Memory B cell (primary cell): ENCODE measurements at places on chromosomes 2 and 18.

DNA sequence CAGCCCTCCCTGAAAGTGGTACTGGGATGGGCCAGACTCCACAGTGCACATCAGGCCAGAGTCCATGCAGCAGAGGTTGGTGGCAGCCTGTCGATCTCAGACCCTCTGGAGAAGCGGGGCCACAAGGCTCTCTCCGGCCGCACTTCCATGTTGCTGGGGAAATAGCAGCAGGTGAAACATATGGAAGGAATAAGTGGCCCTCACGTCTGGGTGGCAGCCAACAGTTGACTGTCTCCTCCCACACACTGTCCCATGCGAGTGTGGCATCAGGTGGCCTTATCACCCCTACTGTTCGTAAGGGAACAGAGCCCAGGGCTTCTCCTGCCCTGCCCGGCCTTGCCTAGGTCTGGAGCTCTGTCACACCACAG, 58.1 kb upstream of the FOSL2 start:
- H3K27me3 ChIP-seq: no peaks in the 10 kb centered on the region
- peaks cover 11% of the 10 kb centered on the region for H3K36me3 ChIP-seq
- no peaks in the 10 kb centered on the region for H3K4me1 ChIP-seq
- no peak for DNase-seq
- no peak overlapping the region for H3K4me3 ChIP-seq

DNA sequence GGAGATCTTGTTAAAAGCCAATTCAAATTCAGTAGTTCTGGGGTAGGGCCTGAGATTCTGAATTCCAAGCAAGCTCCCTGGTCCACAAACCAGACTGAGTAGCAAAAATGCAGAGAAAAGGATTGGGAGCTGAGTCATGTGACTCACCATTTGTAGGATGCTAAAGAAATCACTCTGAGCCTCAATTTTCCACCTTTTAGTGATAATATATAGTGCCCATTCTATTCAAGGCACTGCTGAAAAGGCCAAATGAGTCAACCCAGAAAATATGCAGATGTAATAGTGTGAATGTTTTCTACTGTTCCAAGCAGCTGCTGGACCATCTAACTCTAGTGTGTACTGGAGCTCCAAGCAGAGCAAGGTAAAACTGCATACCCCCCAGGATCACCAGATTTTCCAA, 47.2 kb downstream of the SLC14A2 start:
- H3K27me3 ChIP-seq: no peaks in the 10 kb centered on the region
- no peak overlapping the region for H3K4me3 ChIP-seq
- H3K27ac ChIP-seq: no peak overlapping the region
- peaks cover 17% of the 10 kb centered on the region for H3K4me1 ChIP-seq

DNA sequence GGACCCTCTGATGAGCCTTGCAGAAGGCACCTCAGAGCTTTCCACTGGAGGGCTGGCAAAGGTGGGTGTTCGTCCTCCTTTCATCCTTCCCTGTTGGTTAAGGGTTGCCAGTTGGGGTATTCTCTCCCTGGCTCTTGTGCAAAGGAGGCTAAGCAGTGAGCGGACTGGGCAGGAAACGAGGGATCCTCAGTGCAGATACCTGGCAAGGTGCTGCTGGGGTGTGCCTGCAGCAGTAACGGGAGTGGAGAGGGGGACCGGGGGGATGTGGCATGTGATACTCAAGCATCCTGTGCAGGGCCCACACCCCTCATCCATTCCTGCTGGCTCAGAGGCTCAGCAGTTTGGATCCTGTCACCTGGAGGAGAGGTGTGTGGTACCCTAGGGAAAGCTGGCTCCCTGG, 4.2 kb upstream of the ADCY3 start:
- no peaks in the 10 kb centered on the region for H3K36me3 ChIP-seq
- no peaks in the 10 kb centered on the region for H3K27me3 ChIP-seq
- H3K4me3 ChIP-seq: no peak overlapping the region
- H3K27ac ChIP-seq: no peak overlapping the region
- peaks cover 14% of the 10 kb centered on the region for H3K4me1 ChIP-seq

DNA sequence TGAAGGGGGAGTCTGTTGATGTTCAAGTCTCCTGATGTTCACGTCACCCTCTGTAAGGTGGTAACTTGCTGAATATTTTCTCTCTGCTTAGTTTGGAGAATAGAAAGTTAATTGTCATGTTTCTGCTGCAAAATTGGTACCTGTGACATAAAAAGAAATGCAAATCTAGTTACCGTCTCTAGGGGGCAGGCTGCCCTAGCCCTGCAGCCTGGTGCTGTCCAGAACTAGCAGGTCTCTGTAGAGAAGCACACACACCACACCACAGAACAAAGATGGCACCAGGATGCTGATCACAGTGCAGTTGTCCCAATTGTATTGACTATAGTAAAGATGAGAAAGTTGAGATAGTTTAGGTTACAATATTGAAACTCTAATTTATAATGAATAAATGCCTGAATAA, 47.0 kb downstream of the SLC9A4 start:
- H3K27me3 ChIP-seq: peaks cover 3% of the 10 kb centered on the region
- H3K4me3 ChIP-seq: no peak overlapping the region
- no peaks in the 10 kb centered on the region for H3K4me1 ChIP-seq

DNA sequence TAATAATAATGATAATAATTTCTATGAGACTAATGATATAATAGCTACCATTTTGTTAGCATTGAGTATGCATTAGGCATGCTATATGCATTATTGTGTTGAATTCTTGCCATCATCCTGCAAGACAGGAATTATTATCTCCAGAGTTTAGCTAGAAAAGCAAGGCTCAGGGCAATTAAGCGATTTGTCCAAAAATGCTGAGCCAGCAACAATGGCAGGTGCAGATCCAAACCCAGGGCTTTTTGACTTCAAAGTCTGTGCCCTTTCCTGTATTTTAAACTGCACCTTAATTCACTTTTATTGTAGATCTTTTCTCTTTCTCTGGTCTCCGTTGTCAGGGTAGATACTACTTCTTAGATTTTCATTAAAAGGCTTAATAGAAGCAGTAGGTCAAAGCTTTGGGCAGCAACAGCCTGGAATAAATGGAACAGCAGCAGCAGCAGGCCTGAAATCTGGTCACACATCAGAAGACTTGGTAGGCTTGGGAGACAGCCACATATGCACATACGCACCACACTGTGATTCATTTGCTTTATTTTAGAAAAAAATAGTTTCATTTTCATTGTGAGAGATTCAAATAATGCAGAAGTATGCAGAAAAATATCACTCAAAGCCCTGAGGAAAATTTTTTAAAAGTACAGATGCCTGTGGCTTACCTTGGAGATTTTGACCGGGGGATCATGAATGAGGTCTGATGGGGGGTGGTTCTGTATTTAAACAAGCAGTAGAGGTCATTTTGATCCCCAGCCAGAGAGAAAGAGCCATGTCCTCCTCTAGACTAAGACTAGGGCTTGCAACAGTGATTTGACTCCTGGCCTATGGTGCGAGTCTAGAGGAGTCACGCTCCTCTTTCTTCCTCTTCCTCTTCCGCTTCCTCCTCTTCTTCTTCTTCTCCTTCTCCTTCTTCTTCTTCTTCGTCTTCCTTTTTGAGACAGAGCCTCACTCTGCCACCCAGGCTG, 455.7 kb downstream of the TSN start:
- no peaks in the 10 kb centered on the region for H3K36me3 ChIP-seq
- H3K27ac ChIP-seq: no peak overlapping the region
- no peaks in the 10 kb centered on the region for H3K27me3 ChIP-seq
- DNase-seq: no peak
